ENCODE measurements at places on chromosomes 1 and 21.

DNA sequence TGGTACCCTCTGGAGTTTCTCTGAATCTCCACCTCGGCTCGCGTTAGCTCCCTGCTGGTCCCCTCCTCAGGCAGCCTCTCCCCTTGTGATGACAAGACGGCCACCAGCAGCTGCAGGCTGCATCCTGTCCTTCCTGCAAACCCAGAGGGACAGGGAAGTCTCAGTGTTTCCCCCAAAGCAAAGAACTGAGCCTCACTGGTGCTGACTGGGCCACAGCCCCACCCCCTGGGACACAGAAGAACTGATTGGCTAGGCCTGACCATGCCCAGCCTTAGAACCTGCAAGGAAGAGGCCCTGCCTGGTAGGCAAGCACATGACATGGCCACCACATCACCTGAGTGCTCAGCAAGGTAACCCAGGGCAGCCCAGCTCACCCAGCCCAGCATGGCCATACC is 34.6 kb downstream of the TMEM51 start:
- no peak overlapping the region for H3K4me3 ChIP-seq
- no peak for DNase-seq
- H3K36me3 ChIP-seq = no peaks in the 10 kb centered on the region
- H3K27ac ChIP-seq = no peak overlapping the region

DNA sequence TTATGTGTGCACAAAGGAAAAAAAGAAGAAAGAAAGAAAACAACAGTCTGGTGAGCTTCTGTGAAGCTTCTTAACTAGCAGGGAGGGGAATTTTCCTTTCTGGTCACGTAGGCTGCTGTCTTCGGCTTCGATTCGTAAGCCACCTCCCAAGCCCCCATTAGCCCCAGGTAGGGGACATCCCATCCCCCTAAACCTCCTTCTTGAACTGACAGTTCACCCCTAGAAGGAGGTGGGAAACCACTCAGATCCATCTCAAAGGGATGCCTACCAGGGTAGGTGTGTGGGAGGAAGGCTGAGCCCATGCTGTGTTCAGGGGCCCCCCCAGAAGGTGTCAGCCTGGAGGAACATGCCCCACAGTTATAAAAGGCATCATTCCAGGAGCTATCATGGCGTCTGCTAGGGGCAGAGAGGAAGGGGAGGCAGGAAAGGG is 25.8 kb downstream of the CD247 start:
- H3K27ac ChIP-seq = peak overlapping the region; percentile 96
- H3K4me1 ChIP-seq = peaks cover 54% of the 10 kb centered on the region
- DNase-seq = peak; percentile 49
- H3K36me3 ChIP-seq = peaks cover 4% of the 10 kb centered on the region
- H3K4me3 ChIP-seq = peak overlapping the region; percentile 85
- H3K27me3 ChIP-seq = no peaks in the 10 kb centered on the region

DNA sequence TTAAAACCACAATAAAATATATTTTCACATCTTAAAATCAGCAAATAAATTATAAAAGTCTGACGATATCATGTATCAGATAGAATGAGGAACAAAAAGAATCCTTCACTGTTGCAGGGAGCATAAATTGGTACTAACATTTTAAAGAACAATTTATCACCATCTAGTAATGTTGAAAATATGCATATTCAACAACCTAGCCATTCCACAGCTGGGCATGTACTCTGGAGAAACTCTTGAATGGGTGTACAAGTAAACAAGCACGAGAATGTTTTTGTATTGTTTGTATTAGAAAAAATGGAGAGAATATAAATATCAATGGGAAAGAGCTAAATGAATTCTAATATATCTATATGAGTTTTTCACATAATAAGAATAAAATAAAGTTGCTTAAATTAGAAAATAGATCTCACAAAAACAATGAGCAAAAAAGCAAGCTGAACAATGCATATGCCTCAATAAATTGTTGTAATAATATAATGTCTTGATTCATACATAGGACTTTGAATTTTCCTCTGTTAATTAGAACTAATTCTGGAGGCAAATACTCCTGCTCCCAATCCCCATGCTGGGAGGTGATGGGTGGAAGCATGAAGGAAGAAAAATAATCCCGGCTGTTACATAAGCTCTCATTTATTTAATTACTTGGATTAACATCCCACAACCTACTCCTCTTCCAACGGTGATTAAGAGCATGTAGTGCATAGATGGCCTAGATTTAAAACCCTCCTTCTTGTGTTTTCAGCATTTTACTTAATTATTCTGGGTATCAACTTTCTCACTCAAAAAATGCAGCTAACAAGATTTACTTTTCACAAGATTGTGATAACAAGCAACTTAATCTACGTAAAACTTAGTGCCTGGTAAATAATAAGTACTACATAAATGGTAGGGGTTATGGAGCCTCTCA is 5.5 kb upstream of the FMO2 start:
- no peaks in the 10 kb centered on the region for H3K4me1 ChIP-seq
- H3K36me3 ChIP-seq = no peaks in the 10 kb centered on the region
- no peak for DNase-seq
- H3K27ac ChIP-seq = no peak overlapping the region
- no peak overlapping the region for H3K4me3 ChIP-seq

- peaks cover 53% of the 10 kb centered on the region for H3K36me3 ChIP-seq
- H3K27me3 ChIP-seq = no peaks in the 10 kb centered on the region
- peaks cover 23% of the 10 kb centered on the region for H3K4me1 ChIP-seq
- no peak for DNase-seq
- no peak overlapping the region for H3K27ac ChIP-seq
Measured at GRCh38 chr1:84181350-84182005, 37.4 kb downstream of the PRKACB start.

- H3K4me3 ChIP-seq = no peak overlapping the region
- H3K27me3 ChIP-seq = no peaks in the 10 kb centered on the region
- DNase-seq = no peak
- peaks cover 9% of the 10 kb centered on the region for H3K36me3 ChIP-seq
- H3K27ac ChIP-seq = no peak overlapping the region
Measured at GRCh38 chr1:61950418-61950817, 208.1 kb downstream of the PATJ start.

DNA sequence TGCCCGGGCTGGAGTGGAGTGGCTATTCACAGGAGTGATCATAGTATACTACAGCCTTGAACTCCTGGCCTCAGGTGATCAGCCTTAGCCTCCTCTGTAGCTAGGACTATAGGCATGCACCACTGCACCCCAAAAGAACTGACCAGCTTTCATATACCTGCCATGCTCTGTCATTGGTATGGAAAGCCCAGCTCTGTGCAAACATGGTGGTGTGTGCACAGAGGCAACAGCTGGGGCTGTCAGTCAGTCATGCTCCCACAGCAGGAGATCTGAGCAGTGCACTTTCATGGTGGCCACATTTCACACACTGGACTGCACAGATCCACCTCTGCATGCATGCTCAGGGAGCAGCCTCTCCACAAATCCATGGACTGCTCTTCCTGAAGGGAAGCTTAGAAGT is 8.8 kb upstream of the JAK1 start:
- H3K4me1 ChIP-seq = peaks cover 6% of the 10 kb centered on the region
- H3K36me3 ChIP-seq = no peaks in the 10 kb centered on the region

- H3K4me3 ChIP-seq = no peak overlapping the region
- peaks cover 14% of the 10 kb centered on the region for H3K4me1 ChIP-seq
- H3K27ac ChIP-seq = peak overlapping the region; percentile 43
- no peak for DNase-seq
Measured at GRCh38 chr1:160776178-160776577, 19.8 kb upstream of the LY9 start.

DNA sequence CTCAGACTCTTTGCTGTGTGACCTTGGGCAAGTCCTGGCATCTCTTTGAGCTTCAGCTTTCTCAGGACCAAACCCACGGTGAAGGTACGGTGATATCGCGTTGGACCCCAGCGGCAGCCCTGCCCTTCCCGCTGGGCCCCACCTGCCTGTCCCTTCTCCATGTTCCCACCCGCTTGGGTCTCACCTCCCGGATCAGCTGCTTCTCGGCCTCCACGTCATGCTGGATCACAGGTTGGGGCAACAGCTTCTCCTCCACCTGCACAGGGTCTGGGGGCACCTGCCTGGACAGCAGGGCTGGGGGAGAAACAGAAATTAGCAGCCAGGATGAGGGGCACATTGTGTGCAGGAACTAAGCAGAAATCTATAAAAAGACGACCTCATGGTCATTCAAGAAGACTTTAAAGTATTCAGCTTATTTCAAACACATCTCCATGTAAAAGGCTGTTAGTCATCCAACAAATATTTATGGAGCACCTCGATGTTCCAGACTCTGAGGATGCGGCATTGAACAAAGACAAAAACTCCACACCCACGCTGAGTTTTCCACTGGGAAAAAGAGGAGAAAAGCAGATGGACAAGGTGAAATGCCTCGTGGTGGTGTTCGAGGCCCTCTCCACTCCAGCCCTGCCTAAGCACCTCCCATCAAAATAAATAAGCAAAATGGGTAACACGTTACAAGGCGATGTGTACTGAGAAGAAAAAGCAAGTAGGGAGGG is 19.5 kb downstream of the KIF17 start:
- H3K4me3 ChIP-seq = peak overlapping the region; percentile 19
- no peak overlapping the region for H3K27ac ChIP-seq
- no peaks in the 10 kb centered on the region for H3K36me3 ChIP-seq
- H3K4me1 ChIP-seq = peaks cover 11% of the 10 kb centered on the region
- H3K27me3 ChIP-seq = peaks cover 3% of the 10 kb centered on the region

GRCh38 chr1:237199026-237199425 is 157.0 kb downstream of the RYR2 start:
- DNase-seq = no peak
- no peak overlapping the region for H3K27ac ChIP-seq
- H3K36me3 ChIP-seq = no peaks in the 10 kb centered on the region
- no peaks in the 10 kb centered on the region for H3K4me1 ChIP-seq

GRCh38 chr1:160124705-160125478 is 9.3 kb downstream of the ATP1A2 start:
- no peaks in the 10 kb centered on the region for H3K36me3 ChIP-seq
- H3K27ac ChIP-seq = no peak overlapping the region

GRCh38 chr1:159790237-159790917 is 9.6 kb downstream of the DUSP23 start:
- H3K4me1 ChIP-seq = no peaks in the 10 kb centered on the region
- H3K36me3 ChIP-seq = no peaks in the 10 kb centered on the region
- H3K27ac ChIP-seq = no peak overlapping the region
- H3K27me3 ChIP-seq = peaks cover 12% of the 10 kb centered on the region
- no peak for DNase-seq
- H3K4me3 ChIP-seq = no peak overlapping the region

- peaks cover 2% of the 10 kb centered on the region for H3K27me3 ChIP-seq
- DNase-seq = no peak
- no peaks in the 10 kb centered on the region for H3K36me3 ChIP-seq
- H3K4me1 ChIP-seq = no peaks in the 10 kb centered on the region
- H3K4me3 ChIP-seq = no peak overlapping the region
Measured at GRCh38 chr1:234512451-234512861, 33.5 kb upstream of the TARBP1 start.

GRCh38 chr1:6345009-6345408 is 48.6 kb downstream of the ACOT7 start:
- DNase-seq = no peak
- H3K4me3 ChIP-seq = no peak overlapping the region
- H3K27ac ChIP-seq = no peak overlapping the region
- H3K4me1 ChIP-seq = peaks cover 14% of the 10 kb centered on the region
- no peaks in the 10 kb centered on the region for H3K36me3 ChIP-seq

- H3K4me1 ChIP-seq = no peaks in the 10 kb centered on the region
- H3K27me3 ChIP-seq = peaks cover 33% of the 10 kb centered on the region
- H3K4me3 ChIP-seq = no peak overlapping the region
- H3K36me3 ChIP-seq = peaks cover 21% of the 10 kb centered on the region
- DNase-seq = no peak
- H3K27ac ChIP-seq = no peak overlapping the region
Measured at GRCh38 chr1:228540161-228540917, 53.2 kb downstream of the RNF187 start.

GRCh38 chr1:224733027-224733911 is 117.2 kb downstream of the CNIH3 start:
- no peak overlapping the region for H3K27ac ChIP-seq
- no peaks in the 10 kb centered on the region for H3K36me3 ChIP-seq
- peaks cover 12% of the 10 kb centered on the region for H3K4me1 ChIP-seq
- H3K27me3 ChIP-seq = peaks cover 6% of the 10 kb centered on the region

GRCh38 chr1:112439592-112439991 is 43.6 kb downstream of the CTTNBP2NL start:
- H3K4me3 ChIP-seq = no peak overlapping the region
- H3K4me1 ChIP-seq = no peaks in the 10 kb centered on the region
- no peaks in the 10 kb centered on the region for H3K36me3 ChIP-seq
- H3K27ac ChIP-seq = no peak overlapping the region
- DNase-seq = no peak
- peaks cover 10% of the 10 kb centered on the region for H3K27me3 ChIP-seq

GRCh38 chr1:8352886-8353785 is 35.2 kb downstream of the SLC45A1 start:
- no peaks in the 10 kb centered on the region for H3K27me3 ChIP-seq
- no peaks in the 10 kb centered on the region for H3K36me3 ChIP-seq
- no peak for DNase-seq
- no peak overlapping the region for H3K4me3 ChIP-seq
- H3K27ac ChIP-seq = peak overlapping the region; percentile 18

GRCh38 chr1:201294876-201295275 is 11.6 kb downstream of the PKP1 start:
- H3K36me3 ChIP-seq = no peaks in the 10 kb centered on the region
- no peak for DNase-seq
- no peak overlapping the region for H3K27ac ChIP-seq

- no peaks in the 10 kb centered on the region for H3K36me3 ChIP-seq
- no peak overlapping the region for H3K27ac ChIP-seq
- DNase-seq = no peak
- H3K27me3 ChIP-seq = no peaks in the 10 kb centered on the region
- no peak overlapping the region for H3K4me3 ChIP-seq
- no peaks in the 10 kb centered on the region for H3K4me1 ChIP-seq
Measured at GRCh38 chr21:21463456-21463855, 465.2 kb downstream of the NCAM2 start.

DNA sequence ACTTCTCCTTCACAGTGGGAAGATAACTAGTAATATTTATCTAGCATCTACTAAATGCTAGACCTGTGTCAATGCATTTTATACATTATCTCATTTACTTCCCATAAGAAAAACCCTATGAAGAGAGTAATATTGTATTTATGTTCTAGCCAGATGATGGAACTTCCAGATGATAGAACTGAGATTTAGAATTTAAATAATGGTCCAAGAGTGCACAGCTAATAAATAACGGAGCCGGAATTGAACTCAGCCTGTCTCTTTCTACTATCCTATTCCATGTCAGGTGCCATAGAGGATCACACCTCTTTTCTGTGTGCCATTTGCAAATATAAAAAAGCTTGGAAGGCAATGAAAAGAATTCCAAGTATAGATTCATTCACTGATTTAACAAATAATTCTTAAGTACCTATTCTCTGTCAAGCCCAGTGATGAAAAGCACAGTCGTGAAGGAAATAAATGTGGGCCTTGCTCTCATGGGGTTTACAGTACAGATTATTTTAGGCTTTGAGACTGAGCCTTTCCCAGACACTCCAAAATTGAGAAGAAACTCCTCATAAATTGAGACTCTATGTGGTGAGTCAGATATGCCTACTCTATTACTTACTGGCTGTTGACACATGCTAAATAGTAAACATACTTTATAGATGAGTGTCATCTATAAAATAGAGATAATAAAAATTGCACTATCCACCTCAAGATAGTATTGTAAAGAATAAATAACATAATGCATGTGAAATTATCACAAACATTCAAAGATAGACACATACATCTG is 378.0 kb upstream of the PRMT6 start:
- DNase-seq = no peak
- no peak overlapping the region for H3K27ac ChIP-seq
- H3K4me1 ChIP-seq = no peaks in the 10 kb centered on the region
- H3K36me3 ChIP-seq = no peaks in the 10 kb centered on the region
- no peak overlapping the region for H3K4me3 ChIP-seq

- peaks cover 27% of the 10 kb centered on the region for H3K27me3 ChIP-seq
- H3K4me3 ChIP-seq = no peak overlapping the region
- H3K4me1 ChIP-seq = no peaks in the 10 kb centered on the region
- no peak for DNase-seq
Measured at GRCh38 chr1:233791721-233792120, 112.8 kb upstream of the SLC35F3 start.
